Suppressor macrophage (primary cell): ENCODE measurements at places on chromosomes 16 and 17.

- peak; percentile 41 for DNase-seq
Measured at GRCh38 chr16:4640572-4641305, 16.1 kb downstream of the MGRN1 start.

DNA sequence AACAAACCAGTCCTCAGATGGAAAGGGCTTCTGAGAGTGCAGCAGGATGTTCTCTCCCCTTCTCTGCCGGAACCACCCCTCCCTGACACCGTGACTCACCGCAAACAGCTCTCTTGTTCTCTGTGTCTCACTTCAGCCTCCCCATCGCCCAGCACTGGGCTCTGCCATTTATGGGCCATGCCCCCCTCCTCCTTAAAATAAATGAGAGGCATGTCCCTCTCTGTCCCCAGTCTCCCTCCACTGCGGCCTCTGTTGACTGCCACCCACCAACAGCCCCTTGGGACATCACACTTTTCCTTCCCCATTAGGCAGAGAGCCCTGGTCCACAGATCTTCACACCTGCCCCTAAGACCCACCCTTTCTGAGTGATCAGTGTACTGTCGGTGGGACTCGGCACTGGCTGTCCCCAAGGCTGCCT lies 6.3 kb downstream of the CCDC102A start:
- DNase-seq: no peak

DNA sequence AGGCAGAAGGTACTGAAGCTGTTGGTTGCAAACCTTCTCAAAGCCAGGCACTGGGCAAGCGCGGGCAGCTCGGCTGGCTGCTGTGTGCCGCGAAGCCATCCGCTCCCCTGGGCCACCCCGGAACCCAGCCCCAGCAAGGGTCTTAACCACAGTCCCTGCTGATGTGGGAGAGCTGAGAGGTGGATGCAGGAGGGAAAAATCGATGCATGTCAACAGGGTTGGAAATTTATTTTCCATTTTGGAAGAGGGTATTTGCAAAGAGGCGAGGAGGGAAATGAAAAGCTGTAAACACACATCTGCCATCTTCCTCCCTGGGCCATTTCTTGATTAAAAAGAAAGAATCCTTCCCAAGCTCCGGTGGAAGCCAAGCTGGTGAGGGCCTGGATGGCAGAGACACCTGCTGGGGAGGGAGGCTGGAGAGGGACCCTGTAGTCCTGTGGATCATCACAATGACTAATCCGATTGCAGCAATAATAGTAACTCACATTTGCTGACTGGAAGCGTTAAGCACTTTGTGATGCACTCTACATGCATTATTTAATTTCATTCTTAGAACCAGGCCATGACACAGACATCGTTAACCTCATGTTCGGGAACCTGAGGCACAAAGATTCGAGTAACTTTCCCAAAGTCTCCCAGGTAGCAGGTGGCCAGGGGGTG lies 13.9 kb upstream of the TBX2 start:
- no peak for DNase-seq

DNA sequence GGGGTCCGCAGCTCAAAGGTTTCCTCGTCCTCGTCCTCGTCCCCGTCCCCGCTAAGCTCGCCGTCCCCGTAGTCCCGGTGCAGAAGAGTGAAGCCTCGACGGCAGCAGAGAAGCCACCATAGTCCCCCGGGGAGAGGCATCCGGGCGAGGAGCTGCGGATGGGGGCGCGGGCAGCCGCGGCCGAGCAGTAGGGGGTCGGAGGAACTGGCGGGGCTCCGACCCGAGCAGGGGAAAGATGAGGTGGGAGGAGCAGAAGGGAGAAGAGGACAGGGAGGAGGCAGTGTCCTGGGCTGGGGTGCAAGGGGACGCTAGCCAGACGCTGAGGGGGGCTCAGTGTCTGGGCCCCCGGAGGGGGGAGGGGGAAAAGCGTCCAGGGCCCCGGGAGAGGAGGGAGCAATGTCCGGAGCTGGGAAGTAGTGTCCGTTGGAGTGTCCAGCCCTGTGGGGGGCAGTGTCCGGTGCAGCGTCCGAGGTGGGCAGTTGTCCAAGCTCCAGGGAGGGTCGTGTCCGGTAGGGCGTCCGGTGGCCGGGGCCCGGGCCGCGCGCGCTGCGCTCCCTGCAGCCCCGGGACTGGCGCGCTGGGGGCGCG lies at the start of gene PLEKHH3:
Gene PLEKHH3, minus strand, starts transcription at position 571 of the 588 bp plus-strand sequence. Its CDS starts 431 bp downstream, at position 140.
- peak; percentile 43 for DNase-seq

DNA sequence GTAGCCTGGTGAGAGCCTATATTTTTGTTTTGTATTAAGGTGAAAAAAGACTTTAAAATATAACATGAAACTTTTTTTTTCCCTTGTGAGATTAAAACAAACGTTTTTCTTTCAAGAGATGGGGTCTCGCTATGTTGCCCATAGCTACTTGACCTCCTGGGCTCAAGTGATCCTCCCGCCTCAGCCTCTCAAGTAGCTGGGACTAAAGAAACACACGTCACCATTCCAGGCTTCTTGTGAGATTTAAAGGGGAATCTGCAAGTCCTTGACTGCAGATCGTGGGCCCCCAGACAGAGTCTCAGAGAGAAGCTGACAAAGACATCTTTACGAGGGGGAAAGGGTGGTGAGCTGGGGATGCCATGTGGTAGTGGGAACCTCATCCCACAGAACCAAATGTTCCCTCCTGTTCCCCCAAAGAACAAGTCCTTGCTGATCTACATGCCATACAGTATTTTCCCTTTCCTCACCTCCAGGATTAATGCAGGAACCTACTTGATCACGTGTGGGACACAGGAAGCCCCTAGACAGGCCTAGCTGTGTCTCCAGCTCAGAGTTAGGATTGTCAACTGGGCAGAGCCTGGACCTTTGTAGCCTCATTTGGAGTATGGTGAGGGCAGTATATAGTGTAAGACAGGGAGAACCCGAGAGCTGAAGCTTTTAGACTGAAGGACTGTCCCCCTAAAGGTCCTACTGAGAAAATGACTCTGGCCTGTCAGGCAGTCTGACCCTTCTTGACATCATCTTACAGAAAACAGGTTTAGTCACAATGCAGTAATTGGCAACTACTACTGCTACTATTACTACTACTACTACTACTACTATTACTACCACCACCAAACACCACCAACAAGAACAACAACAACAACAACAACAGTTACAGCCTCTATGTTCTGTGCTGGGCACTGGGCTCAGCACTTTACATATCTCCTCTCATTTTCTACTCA lies 4.1 kb downstream of the MAP3K14 start:
- DNase-seq: no peak

- DNase-seq: no peak
Measured at GRCh38 chr16:82146957-82147356, 23.1 kb downstream of the MPHOSPH6 start.

- DNase-seq: no peak
Measured at GRCh38 chr17:38894276-38894675, 24.4 kb downstream of the LASP1 start.

DNA sequence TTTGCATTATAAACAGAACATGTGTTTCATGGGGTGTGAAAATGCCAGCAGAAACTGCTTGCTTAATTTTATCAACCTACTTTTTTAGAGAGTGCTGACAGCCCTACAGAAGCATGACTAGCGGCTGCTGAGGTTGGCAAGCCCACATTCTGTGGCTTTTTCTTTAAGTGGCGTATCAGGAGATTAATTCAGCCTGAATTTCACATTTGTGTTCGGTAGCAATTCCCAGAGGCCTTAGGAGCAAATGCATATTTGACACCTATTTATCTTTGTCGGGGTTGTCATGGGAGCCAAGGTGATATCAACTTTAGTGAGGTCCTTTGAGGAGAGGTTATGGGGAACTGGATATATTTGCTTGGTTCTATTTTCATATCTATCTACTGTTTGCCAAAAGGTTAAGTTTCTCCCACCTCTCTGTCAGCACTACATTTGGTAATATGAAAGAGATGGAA lies 140.9 kb downstream of the KCNJ2 start:
- no peak for DNase-seq

DNA sequence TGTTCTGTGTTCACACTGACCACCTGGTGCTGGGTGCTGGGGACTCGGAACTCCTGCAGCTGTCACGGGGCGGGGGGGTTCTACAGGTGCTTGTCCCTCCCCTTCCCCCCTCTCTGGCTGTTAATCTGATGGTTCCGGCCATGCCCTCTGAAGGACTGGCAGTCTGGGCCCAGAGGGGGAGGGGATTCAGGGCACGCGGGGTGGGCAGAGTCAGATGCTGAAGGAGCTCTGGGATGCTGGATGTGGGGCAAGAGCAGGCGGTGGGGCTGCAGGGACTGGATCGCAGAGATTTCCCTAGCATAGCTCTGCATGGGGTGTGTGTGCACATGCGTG lies 5.4 kb upstream of the TBX21 start:
- no peak for DNase-seq

- DNase-seq: no peak
Measured at GRCh38 chr16:68889508-68890150, 46.3 kb downstream of the TANGO6 start.

- no peak for DNase-seq
Measured at GRCh38 chr17:2210726-2211125, 92.9 kb downstream of the SMG6 start.

- DNase-seq: no peak
Measured at GRCh38 chr16:19960183-19960582, 75.5 kb upstream of the GPRC5B start.

GRCh38 chr17:42937712-42938596 lies 26.3 kb downstream of the AARSD1 start:
- DNase-seq: peak; percentile 69

- DNase-seq: no peak
Measured at GRCh38 chr16:68454920-68455435, 6.7 kb upstream of the SMPD3 start.

GRCh38 chr16:21565861-21566669 lies 33.3 kb upstream of the METTL9 start:
- DNase-seq: peak; percentile 70

GRCh38 chr17:39700148-39700987 lies 504 bp downstream of the ERBB2 start:
- DNase-seq: no peak

DNA sequence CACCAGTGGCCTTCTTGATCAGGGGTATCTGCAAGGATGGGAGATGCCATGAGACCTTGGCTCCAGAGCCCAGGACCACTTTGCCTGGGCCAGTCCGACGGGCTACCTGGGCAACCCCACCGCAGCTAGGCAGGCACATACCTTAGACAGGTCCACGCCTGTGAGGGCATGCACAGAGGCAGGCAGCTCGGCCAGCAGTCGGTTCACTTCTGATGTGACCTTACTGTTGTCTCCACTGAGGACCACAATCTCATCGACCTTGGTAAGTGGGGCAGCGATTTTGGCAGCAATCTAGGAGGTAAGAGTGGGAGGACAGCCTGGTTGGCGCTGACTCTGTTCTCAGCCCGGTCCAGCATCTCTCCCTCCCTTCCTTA lies 17.0 kb downstream of the FLOT2 start:
- no peak for DNase-seq

- no peak for DNase-seq
Measured at GRCh38 chr16:31329671-31330552, 25.1 kb upstream of the ITGAX start.

DNA sequence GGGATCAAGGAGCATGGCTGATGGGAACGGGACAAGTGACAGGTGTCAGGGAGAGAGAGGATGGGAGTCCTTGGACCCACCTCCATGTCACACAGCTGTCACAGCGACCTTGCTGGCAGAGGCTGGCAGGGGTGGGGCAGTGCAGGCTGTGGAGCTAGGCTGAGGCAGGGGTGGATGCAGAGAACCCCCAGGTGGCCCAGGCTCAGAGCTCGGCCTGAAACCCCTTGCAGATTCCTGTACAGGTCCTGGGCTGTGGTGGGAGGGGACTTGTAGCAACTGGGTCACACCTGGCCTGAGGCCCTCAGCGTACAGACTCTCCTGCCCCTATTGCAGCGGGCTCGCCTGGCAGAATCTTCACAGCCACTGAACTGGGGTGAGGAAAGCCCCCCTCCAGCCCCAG lies 174.1 kb downstream of the NTN1 start:
- no peak for DNase-seq

GRCh38 chr17:2380226-2380922 lies 20.5 kb downstream of the MNT start:
- no peak for DNase-seq

GRCh38 chr17:13995856-13996271 lies 73.4 kb upstream of the COX10 start:
- no peak for DNase-seq

DNA sequence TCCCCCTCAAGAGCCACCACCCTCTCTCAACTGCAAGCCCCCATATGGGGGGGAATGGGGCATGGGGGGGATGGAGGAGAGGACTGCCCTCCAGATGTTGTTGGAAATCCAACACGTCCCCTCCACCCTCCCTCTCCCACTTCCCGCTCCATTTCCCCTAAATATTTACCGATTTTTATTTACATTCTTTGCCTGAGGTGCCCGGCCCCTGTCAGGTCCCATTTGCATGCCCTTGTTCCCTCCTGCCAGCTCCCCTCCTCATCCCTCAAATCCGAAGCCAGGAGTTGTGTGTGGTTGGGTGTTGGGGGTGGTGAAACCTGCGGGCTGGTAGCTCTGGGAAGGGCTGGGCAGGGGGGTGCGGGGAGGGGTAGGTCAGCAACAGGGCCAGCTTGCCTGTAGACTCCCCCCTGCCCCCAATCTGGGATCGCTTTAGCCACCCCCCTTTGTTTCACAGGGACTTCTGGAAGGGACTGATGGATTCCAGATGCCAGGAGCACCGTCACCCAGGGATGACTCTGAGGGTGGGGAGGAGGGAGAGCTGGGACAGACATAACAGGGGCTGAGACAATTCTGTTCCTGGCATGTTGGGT lies 39.7 kb upstream of the NGFR start:
- DNase-seq: no peak

GRCh38 chr16:24520983-24521382 lies 18.4 kb upstream of the RBBP6 start:
- no peak for DNase-seq

- no peak for DNase-seq
Measured at GRCh38 chr17:36845916-36846315, 91.4 kb upstream of the LHX1 start.

DNA sequence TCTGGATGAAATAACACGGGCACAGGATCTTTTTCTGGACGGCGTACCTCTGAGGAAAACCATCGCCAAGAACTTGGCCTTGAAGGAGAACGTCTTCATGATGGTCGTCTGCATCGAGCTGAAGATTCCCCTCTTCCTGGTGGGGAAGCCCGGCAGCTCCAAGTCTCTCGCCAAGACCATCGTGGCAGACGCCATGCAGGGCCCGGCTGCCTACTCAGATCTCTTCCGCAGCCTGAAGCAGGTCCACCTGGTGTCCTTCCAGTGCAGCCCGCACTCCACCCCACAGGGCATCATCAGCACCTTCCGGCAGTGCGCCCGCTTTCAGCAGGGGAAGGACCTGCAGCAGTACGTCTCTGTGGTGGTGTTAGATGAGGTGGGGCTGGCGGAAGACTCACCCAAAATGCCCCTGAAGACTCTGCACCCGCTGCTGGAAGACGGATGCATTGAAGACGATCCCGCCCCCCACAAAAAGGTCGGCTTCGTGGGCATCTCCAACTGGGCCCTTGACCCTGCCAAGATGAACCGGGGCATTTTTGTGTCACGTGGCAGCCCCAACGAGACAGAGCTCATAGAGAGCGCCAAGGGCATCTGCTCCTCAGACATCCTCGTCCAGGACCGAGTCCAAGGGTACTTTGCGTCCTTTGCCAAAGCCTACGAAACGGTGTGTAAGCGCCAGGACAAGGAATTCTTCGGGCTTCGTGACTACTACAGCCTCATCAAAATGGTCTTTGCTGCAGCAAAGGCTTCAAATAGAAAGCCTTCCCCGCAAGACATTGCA lies 68.3 kb upstream of the ENDOV start:
- no peak for DNase-seq

- no peak for DNase-seq
Measured at GRCh38 chr16:56606071-56606475, 2.3 kb upstream of the MT2A start.

- DNase-seq: no peak
Measured at GRCh38 chr17:77473615-77474226, 333.0 kb downstream of the SEC14L1 start.
